ENCODE measurements at places on chromosomes 12 and 14. TPM values are rescaled to one million over a fixed set of nuclear protein-coding genes. Genes with fewer than 3 reads are reported as not detected.

The CLMN gene
- total RNA-seq, result 25.3 TPM

The PMCH gene
- total RNA-seq, result not detected

The SLC10A1 gene
- total RNA-seq, result not detected

The HCAR2 gene
- 2.1 TPM for total RNA-seq

The B4GALNT3 gene
- 6.8 TPM for total RNA-seq

The KRT75 gene
- total RNA-seq, result 0.71 TPM
